Activated CD4-positive, CD25-positive, alpha-beta regulatory T cell treated with anti-CD3 and anti-CD28 coated beads, Interleukin-2, amount 50 U/mL, for 72 hours (primary cell): ENCODE measurements at places on chromosomes 4 and X.

- no peak for DNase-seq
Observed at GRCh38 chrX:1109580-1110119, 102.8 kb downstream of the CRLF2 start.

DNA sequence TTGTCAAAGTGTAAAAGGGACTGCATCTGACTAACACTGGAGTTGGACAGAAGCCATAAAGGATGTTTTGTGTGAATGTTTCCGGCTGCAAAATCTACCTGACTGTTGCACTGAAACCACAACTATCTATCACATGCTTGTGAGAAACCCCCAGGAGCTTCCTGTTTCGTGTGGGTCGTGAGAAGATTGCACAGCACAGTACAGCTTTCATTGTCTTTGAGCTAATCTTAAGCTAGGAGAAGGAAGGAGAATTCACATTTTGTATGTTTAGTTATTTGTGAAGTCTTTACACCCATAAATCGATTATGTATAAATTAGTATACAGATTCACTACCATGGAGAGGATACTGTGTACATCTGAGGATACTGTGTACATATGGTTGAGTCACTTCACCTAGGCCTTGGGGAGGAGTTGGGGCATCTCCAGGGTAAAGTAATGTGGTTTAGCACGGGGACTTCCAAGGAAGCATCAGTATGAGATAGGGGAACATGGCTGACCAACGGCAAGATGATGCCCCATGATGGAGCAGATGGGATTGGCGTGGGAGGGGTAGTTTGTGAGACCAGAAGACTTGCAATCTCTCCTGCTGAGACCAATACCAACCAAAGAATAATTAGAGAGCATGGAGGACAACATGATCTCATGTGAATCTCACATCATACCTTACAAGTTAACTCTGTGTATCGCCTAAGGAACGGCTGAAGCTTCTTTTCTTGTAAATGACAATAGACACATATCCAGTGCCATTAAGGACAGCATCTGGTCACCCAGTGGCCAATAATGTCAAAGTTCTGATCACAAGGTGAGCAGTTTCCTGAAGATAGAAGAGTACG lies 43.1 kb upstream of the FAM9C start:
- peak; percentile 48 for DNase-seq

DNA sequence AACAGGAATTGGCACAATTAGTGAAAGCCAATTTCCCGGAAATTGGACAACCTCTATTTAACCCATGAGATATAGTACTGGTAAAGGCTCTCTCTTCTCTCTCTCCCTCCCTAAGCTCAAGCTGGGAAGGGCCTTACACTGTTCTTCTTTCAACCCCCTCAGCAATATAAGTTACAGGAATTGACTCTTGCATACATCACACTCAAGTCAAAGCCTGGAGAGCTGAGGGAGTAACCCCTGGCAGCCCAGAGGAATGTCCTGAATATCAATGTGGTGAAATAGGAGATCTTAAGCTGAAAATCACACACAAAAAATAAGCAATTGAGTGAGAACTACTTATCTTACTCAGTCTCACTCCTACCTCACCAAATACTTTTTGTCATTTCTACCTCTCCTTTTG lies 186.9 kb upstream of the SPOCK3 start:
- DNase-seq, result no peak

- no peak for DNase-seq
Observed at GRCh38 chr4:17284323-17285175, 227.3 kb downstream of the QDPR start.

DNA sequence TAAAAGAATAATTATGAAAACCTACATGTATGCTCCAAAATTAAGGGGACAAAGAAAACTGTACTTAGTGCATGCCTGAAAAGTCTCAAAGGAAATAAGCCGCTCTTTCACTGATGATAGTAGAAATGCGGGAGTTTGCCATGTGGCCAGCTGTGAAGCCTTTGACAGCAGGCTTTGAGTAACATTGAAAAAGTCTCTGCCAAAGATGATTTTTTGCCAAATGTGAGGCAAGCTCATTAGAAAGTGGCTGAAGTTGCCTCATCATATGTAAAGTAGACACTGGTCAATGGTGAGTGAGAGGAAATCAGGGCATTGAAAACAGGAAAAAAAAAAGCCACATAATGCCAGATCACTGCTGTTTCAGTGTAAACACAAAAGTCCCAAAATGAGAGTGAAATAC lies 2360.1 kb downstream of the PCDH7 start:
- no peak for DNase-seq

DNA sequence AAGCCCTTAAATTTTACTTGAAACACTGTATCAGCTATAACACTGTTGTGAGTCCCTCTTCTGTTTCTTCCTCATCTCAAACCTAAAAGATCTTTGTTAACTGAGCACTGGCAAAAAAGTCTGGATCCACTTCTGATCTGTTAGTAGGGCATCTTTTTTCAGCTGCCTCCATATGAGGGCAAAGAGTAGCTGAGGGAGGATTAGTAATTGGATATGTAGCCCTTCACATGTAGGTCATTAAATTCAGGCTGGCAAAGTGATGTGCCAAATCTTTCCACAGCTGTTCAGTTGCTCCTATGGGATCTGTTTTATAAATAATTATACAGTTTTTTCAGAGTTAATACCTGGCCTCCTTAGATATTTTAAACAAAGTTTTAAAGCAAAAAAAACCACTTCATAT lies 1.1 kb upstream of the TRMT10A start:
- no peak for DNase-seq

GRCh38 chrX:11478026-11478425 lies 184.8 kb downstream of the AMELX start:
- no peak for DNase-seq

GRCh38 chr4:39631700-39632079 lies 7.0 kb downstream of the SMIM14 start:
- DNase-seq, result no peak

- no peak for DNase-seq
Observed at GRCh38 chrX:115023811-115024210, 6.4 kb upstream of the IL13RA2 start.

DNA sequence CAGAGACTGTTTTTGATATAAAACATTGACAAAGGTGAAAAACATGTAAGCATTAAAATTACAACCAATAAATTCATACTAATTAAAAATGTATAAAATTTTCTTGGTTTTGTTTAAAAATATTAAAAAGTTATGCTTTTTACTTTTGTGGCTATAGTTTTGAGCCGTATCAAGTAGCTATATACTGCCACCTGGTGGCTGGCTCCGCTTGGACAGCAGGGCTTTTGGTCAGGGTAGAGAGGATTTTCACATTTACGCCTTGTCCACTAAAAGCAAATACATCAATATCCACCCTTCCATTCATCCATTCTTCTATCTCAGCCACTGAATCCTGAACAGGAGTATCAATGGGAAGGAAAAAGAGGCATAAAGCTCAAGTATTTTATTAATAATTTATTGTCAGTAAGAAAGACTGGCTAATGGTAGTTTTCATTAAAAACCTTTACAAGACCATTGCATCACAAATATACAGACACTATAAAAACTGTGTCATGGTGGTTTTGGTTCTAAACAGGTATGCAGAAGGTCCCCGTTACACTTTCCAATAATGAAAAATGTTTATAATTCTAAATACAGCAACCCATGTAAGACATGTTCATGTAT lies 32.1 kb upstream of the MTNR1A start:
- DNase-seq, result peak; percentile 63
